ENCODE measurements at places on chromosomes 7 and 10. TPM values are rescaled to one million over a fixed set of nuclear protein-coding genes. Genes with fewer than 3 reads are reported as not detected.
A peak's percentile ranks its signal among the peaks of the same experiment; 100 is the strongest.

Gene MRLN
- 1.6 TPM for total RNA-seq

GRCh38 chr10:71472466-71472865, 75.7 kb downstream of the CDH23 start:
- DNase-seq = no peak

GRCh38 chr7:85115862-85116261, 71.0 kb downstream of the SEMA3D start:
- no peak for DNase-seq

DNA sequence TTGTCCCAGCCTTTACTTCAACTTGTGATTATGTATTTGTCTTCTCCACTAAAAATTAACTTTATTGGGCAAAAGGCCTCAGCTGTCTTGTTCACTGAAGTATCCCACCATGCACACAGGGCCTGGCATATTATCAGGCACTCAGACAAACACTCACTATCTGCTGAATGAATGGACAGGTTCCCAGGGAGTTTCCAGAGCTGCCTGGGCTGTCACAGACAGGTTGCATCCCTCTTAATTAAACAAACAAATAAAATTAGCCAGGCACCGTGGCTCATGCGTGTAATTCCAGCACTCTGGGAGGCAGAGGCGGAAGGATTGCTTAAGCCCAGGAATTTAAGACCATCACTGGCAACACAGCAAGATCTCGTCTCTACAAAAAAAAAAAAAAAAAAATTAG, 1.5 kb upstream of the TSPAN14 start:
- DNase-seq = no peak

Gene DDX21
- total RNA-seq = 36.9 TPM

GRCh38 chr7:156907656-156908055, 14.7 kb upstream of the LMBR1 start:
- no peak for DNase-seq

- no peak for DNase-seq
These were observed 214.0 kb downstream of the MDFIC start for GRCh38 chr7:115135769-115136410.

Gene PNLIPRP3
- total RNA-seq = not detected

DNA sequence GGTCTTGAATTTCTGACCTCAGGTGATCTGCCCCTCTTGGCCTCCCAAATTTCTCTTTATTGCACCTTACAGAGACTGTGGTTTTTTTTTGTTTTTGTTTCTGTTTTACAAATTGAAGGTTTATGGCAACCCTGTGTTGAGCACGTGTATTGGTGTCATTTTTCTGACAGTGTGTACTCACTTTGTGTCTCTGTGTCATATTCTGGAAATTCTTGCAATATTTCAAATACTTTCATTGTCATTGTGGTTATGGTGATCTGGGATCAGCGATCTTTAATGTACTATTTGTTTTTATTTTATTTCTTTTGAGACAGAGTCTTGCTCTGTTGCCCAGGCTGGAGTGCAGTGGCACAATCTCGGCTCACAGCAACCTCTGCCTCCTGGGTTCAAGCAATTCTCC, 89.8 kb downstream of the PRTFDC1 start:
- DNase-seq = no peak

DNA sequence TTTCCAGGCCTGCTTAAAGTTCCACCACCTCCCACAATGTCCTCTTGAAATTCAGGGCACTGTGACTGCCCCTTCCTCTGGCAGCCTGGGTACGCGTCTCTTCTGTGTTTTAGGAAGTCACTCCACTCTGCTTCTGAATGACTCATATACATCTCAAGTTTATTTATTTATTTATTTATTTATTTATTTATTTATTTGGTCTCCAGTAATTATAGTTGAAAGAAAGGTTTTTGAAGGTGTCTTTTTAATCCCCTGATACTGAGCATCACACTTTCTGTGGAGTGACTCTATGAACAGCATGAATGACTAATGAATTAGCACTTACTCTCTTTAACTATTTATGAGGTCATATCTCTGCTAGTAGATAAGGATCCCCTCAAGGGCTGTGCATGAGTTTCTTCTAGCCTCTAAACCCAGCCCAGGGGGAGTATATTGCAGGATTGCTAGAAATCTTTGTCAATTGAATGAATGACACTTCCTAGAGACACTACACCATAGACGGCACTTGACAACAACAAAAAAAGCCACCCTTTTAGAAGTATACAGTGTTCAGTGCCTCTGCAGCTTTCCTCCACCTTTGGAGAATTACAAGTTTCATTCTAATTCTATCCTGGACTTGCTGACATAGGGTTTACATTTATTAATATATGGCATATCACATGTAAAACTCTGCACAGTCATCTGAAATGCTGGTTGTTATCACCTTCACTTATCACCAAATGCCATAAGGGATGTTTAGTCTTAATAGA, 2.1 kb downstream of the MACC1 start:
- DNase-seq = no peak

Gene LBX1
- total RNA-seq = 4.0 TPM

DNA sequence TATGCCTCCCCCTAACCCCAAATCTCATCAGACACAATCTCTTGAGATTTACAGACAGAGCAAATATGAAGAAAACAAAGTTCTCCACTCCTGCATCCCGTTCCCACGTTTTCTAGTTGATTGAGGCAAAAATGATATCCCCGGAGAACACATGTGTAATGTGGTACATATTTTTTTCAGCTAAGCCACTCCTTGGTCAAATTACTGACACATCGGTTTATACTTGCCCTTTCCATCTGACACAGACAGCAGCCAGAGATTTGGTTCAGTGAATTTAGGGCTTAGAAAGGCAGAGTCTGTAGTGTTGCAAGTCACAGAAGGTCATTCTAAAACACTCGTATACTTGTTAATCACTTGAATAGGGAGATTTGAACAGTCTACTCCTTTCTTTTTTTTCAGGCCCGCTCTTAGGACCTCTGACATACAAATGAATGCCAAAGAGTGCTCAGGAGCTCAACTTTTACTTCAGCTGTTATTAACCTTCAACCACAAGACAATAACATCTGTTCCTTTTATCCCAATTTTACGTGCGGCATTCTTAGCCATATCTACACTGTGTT, 1.8 kb upstream of the DDX50 start:
- DNase-seq = no peak

GRCh38 chr10:21292763-21293517, 232.5 kb downstream of the SKIDA1 start:
- DNase-seq = peak; percentile 35

Gene ATRNL1
- 60.2 TPM for total RNA-seq

DNA sequence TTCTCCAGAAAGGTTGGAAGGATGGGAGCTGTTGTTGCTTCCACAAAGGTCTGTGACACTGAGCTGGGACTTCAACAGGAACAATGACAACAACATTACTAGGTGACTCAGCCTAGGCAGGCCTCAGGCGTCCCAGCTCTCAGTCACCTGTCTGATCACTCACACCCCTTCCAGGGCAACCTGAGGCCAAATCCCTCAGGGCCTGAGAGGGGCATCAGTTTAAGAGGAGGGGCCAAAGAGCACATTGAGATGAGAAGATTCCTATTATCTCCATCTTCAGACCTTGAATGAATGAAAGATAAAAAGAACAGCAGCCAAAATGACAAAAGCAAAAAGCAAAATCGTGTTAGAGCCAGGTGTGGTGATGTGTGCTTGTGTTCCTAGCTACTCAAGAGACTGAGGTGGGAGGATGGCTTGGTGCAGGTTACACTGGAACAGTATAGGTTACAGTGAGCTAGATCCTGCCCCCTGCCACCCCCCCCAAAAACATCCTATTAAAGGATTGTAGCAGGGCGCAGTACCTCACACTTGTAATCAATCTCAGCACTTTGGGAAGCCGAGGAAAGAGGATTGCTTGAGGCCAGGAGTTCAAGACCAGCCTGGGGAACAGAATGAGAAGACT, at the start of gene ATG9B:
ATG9B (minus strand) TSS at position 60 of the 622 bp plus-strand sequence. CDS start 71 bp downstream, outside the sequence.
- DNase-seq = no peak

Gene GRM3
- total RNA-seq = 22.1 TPM

Gene GPC2
- 6.1 TPM for total RNA-seq

DNA sequence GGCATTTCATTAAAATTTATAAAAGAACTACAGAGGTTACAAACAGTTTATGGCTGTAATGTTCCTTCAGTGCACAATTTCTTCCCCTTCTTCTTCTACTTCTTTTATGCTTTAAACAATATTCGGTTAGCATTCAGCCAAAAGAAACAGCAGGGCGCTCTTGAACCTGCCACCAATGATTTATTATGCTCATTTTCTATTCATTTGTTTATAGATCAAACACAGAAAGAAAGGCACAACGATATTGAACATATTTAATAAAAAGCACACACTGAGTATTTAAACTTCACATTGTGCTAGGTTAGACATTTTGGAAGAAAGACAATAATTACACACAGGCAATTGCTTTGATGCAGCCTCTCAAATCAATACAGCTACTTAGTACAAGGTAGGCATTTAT, 1025.8 kb upstream of the LRRN3 start:
- peak; percentile 68 for DNase-seq

Gene NPY
- 13.0 TPM for total RNA-seq

GRCh38 chr10:112583236-112583939, 136.4 kb downstream of the VTI1A start:
- no peak for DNase-seq

Gene GALNT17
- 45.2 TPM for total RNA-seq

Gene NEBL
- total RNA-seq = 103 TPM

GRCh38 chr10:124329941-124330340, 88.8 kb downstream of the OAT start:
- no peak for DNase-seq

- DNase-seq = no peak
These were observed 207.5 kb downstream of the BBS9 start for GRCh38 chr7:33336820-33337219.

- no peak for DNase-seq
These were observed 137.3 kb downstream of the TCF7L2 start for GRCh38 chr10:113087165-113088029.

GRCh38 chr10:60611291-60611747, 167.0 kb upstream of the CDK1 start:
- no peak for DNase-seq

DNA sequence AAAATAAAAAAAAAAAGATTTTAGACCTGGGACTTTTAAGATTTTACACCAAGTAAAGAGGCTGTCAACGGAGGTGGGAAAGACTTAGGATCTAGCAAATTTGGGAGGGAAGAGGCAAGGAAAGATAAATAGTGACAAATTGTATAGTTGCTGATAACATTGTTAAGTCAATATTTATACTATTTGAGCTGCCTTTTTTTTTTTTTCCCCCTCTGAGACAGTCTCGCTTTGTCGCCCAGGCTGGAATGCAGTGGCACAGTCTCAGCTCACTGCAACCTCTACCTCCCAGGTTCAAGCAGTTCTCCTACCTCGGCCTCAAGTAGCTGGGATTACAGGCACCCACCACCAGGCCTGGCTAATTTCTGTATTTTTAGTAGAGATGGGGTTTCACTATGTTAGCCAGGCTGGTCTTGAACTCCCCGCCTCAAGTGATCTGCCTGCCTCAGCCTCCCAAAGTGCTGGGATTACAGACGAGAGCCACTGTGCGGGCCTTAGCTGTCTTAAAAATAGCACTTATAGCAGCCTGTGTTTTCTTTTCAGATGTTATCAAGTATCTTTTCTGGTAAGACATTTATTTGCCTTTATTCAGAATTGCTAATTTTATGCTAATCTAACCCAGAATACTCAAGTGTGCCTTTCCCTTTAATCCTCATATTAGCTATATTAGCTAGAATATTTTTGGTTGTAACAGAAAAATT, 94.5 kb downstream of the MMRN2 start:
- DNase-seq = no peak

DNA sequence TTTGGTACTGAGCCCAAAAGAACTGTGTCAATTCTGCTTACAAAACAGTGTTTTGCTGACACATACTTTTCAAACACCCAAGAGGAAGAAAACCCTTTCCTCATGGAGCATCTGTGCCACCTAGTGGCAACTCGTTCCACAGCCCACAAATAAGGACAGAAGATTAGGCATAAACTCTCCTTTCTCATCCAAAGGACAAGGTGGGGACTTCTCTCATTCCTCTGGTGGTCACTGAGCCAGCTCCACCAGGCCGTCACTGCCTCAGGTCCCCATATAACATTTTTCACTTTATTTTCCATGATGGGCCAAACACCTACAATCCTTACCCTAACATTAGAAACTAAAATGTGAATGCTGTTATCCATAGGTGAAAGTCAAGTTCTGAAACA, 76.9 kb downstream of the RNF216 start:
- DNase-seq = peak; percentile 86

- DNase-seq = no peak
These were observed 396.1 kb upstream of the KLF6 start for GRCh38 chr10:4181081-4181480.

DNA sequence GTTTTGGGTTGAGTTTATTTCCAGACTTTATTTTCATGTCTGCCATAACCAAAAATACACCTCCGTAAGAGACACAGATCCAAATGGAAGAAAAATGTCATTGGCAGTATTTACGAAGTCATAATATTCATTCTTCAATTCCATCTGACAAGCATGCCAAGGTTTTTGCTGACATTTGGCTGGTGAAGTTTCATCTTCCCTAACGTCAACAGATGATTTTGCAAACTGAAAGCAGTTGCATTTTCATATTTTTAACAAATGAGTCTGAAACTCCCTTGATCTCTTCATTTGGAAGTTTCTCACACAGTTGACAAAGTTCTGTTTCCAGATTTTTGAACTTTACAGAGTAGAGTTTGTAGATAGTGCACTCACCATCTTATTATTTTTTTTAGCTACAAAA, 114.5 kb downstream of the CALN1 start:
- DNase-seq = no peak

- DNase-seq = no peak
These were observed 73.3 kb downstream of the WIPF3 start for GRCh38 chr7:29879609-29880008.
